ENCODE measurements at places on chromosomes 6 and 20.

GRCh38 chr20:278607-279571, 11.7 kb downstream of the C20orf96 start:
- DNase-seq, result no peak

- DNase-seq, result no peak
Measured at GRCh38 chr6:14306151-14306906, 188.8 kb downstream of the CD83 start.

DNA sequence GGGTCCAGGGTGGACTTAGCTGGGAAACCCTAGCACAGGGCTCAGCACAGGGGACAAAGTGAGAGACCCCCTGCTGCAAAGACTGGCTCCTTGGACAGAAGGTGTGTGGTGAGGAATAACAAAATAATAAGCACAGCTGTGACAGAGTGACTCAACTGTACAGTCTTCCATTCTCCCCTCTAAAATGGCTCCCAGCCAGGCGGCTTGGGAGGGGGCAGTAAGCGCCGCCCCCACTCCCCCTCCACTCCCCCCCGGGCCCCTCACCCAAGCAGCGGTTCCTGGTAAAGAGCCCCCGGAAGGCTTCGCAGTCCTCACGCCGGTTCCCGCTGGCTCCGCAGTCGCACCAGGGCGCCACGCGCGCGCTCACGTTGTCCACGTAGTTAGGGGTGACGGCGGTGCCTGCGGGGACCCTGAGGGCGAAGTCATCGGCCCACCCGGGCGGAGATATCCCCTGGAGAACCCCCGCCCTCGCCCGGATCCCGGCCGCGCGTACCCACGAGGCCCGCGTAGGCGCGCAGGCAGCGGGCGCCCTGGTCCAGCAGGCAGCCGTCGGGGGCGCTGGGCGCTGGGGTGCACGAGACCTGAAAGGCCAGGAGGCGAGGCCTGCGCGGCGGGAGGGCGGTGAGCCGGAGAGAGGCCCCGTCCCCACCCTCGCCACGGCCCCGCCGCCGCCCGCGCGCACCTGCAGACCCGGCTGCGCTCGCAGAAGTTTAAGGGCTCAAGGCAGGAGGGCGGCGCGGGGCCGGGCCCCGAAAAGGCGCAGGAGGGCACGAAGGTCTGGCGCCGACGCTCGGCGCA, 2.7 kb downstream of the GFRA4 start:
- no peak for DNase-seq

DNA sequence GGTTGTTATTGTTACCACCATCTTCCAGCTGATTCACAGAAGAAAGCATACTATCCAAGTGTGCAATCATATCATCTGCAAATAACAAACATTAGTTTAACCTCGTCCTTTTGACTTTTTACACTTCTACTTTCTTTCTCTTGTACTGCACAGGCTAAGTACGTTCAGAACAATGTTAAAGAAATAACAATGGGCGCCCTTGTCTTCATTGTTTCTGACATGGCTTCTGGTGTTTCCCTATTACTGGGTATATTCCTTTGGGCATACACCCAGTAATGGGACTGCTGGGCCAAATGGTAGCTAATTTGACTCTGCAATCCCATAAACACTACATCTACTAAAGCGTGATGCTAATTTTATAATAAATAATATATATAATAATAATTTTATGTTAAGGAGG, 146.7 kb downstream of the GJA10 start:
- no peak for DNase-seq

DNA sequence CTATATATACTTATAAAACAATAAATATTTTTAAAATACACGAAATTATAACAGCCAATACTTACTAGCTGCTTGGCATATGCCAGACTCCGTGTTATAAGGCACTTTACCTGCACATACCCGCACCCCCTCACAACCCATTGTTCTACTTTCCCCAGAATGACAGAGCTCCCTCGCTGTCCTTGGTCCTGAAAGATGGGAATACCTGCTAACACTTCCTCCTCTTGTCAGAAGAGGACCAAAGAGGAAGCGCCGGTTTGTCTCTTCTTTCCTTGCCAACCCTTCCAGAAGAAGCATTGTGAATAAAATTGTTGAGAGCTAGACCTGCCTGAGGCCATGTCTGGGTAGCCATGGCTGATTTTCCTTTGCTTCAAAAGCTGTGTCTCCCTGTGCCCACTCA, 149.3 kb downstream of the PTPRT start:
- no peak for DNase-seq

- no peak for DNase-seq
Measured at GRCh38 chr6:2881423-2881822, 21.7 kb downstream of the SERPINB9 start.

DNA sequence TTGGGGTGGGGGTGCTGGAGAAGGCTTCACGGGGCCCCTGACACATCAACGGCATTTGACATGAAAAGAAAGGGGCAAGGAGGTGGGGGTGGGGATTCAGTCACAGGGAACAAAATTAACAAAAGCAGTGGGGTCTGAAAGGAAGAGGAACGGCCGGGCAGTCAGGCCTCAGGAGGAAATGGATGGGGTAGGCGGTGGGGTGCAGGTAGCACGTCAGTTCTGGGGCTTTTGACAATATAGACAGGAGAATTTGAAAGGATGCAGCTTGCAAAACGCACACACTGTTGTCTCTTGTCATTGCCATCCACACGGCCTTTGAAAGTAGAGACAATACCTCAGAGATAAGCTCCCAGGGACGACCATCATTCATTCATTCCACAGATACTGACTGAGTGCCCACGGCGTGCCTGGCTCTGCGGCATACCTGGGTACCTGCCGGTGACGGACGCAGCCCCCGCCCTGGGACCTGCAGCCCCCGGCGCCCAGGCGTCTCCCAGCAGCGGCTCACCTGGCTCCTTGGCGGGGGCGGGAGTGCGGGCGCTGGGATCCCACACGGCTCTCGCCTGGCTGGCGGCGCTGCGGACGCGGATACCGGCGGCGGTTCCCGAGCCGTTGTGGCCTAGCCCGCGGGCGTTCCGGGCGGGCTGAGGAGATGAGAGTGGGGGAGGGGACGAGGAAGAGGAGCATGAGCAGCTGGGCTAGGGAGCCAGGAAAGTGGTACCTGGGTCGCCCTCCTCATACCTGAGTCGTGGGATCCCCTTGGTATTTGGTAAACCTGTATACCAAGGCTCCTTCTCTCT, at the start of gene SLC26A8:
Gene SLC26A8, minus strand, starts transcription at position 646 of the 800 bp plus-strand sequence. CDS start 4,934 bp downstream, outside the sequence.
- DNase-seq, result no peak

DNA sequence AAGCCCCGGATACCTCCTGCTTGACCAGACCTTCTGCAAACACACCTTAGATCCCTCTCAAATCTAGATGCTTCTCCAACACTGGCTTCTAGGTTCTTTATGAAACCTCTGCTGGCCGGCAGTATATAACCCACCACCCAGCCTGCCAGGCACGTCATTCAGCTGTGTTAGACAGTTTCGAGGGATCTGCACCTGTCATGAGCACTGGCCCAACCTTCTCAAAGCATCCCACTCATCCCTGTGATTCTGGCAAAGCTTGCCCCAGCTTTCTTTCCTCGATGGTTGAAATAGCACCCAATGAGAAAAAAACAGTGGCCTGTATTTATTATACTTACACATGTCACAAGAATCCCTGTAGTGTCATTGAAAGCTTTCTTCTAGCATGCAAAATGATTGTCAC, 157.8 kb downstream of the MTHFD1L start:
- no peak for DNase-seq

DNA sequence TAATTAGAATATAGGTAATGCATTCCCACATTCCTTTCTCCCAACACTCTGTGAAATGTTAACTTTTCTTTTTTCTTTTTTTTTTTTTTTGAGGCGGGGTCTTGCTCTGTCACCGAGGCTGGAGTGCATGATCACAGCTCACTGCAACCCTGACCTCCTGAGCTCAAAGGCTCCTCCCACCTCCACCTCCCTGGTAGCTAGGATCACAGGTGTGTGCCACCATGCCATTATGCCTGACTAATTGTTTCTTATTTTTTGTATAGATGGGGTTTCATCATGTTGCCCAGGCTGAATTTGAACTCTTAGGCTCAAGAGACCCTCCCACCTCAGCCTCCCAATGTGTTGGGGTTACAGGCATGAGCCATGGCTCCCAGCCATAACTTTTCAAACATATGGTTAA, 135.7 kb upstream of the SHLD1 start:
- no peak for DNase-seq

GRCh38 chr6:118752803-118753202, 101.4 kb upstream of the CEP85L start:
- DNase-seq, result no peak

DNA sequence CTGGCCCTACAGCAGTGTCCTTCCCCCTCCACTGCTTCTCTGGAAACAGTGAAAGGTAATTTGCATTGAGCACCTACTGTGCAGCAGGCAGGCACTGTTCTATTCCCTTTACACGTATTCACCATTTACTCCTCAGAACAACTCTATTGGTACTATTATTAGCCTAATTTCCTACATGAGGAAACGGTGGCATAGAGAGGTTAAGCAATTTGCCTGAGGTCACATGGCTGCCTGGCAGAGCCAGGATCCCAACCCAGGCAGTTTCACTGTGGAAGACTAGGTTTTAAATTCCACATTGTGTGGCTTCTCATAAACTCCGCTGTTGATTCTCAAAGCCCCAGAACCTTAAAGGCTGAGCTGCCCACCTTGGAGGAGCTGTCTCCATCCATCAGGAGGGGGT, 72.7 kb downstream of the CLIC5 start:
- no peak for DNase-seq

DNA sequence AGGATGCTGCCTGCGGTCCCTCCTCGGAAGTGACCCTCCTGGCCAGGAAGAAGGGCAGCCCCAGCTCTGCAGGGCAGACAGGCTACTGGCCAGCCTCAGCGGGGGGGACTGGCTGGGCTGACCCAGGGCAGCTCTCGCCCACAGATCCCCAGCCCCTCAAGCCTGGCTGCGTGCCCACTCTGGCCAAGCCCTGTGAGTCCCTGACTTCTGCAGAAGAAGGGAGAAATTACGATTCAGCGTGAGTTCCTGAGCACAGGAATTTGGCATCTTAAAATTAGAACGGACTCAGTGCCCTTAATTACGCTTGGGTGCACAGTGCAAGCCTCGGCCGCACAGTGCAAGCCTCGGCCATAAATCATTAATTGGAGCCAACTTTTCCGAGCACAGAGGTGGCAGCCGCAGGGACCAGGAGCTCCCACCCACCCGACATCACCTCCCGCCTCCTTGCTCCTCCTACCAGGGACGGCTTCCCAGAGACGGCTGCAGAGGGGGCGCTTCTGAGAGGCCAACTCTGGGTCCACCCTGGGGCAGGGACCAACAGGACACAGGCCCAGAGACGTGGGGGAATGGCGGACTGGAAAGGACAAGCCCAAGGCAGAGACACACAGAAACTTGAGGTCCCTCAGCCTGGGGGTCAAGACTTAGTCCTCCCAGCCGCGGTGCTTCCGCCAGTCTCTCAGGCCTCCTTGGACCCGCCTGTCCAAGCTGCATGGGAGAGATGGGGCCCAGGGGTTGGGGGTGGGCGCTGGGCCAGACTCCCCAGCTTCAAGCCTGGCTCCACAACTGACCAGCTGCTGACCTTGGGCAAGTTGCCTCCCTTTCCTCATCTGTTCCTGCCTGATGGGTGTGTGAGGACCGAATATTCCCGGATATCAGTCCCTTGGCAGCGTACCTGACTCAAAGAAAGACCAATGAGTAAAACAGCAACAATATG, 165.4 kb downstream of the TAF4 start:
- DNase-seq, result no peak

- DNase-seq, result no peak
Measured at GRCh38 chr6:69699655-69700054, 97.2 kb downstream of the LMBRD1 start.

- DNase-seq, result no peak
Measured at GRCh38 chr20:35743693-35744491, 1.8 kb upstream of the RBM39 start.

DNA sequence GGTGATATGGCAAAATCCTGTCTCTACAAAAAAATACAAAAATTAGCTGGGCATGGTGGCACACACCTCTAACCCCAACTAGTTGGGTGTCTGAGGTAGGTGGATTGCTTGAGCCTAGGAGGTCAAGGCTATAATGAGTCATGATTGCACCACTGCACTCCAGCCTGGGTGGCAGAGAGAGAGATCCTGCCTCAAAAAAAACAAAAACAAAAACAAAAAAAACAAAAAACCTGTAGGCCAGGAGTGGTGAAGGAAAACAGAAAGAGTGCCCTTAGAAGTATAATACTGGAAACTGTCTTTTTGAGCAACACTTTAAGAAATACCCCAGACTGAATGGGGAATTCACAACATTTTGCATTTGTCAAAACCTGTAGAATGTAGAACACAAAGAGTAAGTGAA, 85.3 kb downstream of the JARID2 start:
- no peak for DNase-seq

- DNase-seq, result no peak
Measured at GRCh38 chr6:41177695-41178094, 14.8 kb upstream of the TREM2 start.

GRCh38 chr20:42181064-42181463, 562.9 kb upstream of the CHD6 start:
- no peak for DNase-seq

DNA sequence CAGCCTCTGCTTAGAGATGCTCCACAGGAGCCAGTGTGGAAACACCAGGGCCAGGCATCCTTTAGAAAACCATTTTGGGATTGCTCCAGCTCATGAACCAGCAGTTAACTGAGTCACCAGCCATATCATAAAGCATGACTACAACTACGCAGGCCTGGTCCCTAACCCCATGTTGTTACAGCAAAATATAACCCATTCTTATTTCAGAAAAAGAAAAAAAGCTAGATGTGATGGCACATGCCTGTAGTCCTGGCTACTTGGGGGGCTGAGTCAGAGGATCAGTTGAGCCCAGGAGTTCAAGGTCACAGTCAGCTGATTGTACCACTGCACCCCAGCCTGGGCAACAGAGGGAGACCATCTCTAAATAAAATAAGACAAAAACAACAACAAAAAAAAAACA, 36.8 kb downstream of the C6orf15 start:
- DNase-seq, result no peak

DNA sequence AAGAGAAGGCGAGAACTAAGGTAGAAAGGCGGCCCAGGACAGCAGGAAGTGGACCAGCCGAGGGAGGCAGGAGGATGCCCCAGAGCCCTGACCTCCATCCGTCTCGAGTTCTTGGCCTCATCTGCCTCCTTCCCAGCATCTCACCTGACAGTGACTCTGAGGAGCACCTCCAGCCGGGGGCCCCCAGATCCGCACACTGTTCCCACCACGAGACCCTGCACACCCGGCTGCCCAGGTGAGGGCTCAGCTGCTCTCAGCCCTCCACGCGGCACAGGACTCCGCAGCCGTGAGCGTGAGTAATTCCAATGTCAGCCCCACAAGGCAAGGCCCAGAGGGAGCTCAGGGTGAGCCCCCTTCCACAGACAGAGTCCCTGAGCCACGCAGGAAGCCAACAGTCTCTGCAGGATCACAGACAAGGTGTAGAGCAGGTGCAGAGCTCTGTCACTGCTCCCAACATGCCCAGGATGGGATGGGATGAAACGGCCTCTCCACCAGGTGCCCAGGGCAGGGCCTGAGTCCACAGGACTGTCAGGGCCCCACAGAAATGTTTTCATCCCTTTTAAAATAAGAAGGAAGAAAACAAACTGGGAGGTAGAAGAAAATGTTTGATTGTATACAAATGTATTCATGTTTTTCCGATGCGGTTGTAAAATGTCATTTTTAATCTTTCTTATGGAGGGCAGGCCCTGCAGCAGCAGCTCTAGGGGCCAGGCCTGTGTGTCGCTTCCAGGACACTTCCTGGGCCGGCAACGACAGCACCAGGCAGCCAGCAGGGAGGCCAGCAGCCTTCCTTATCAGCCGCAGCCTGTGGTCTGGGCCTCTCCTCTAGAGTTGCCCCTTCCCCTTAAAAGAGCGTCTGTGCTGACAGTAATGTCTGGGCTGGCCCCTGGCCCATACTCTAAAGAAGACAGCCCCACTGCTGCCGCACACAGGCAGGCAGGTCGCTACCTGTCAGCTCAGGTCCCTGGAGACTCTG, 66.9 kb downstream of the DLL1 start:
- DNase-seq, result no peak
